Erythroblast (primary cell): ENCODE measurements at places on chromosomes 7 and 10.

GRCh38 chr10:108469940-108470339 lies 1305.4 kb upstream of the SORCS1 start:
- DNase-seq, result no peak

- no peak for DNase-seq
Observed at GRCh38 chr7:39228946-39229345, 251.2 kb downstream of the POU6F2 start.

GRCh38 chr10:71131508-71132088 lies 80.8 kb upstream of the UNC5B start:
- no peak for DNase-seq

- no peak for DNase-seq
Observed at GRCh38 chr10:132403511-132404168, 6.6 kb downstream of the PWWP2B start.

DNA sequence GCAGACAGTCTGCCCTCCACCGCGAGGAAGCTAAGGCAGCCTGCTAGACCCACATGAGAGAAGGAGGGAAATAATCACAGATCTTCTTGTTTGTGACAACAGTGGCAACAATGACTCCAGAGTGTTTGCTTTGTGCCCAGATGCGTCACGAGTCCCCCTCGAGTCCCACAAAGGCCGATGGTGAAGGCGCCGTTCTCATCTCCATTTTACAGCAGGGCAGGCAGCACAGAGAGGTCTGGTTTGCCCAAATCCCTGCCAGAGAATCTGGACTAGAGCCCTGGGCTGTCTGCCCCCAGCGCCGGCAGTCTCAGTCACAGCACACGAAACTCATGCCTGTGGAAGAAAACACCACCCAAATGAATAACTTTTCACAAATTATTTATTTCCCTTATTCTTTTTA lies 38.1 kb downstream of the KIAA1549 start:
- DNase-seq, result no peak

DNA sequence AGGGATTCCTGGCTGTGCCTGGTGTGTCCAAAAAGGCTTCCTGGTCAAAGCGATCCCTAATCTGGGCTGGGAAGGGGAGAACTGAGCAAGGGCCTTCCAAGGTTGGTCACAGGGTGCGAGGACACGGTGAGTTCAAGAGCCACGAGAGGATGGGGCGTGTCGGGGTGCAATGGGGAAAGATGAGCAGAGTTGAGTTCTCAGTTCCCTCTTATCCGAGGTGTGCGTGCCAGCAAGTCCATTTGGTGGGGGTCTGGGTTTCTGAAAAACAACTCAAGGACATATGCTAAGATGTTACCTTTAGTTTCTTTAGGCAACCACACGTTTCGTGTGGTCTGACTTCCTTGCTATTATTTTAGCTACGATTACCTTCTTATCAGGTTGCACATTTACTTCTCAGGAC lies 1.3 kb downstream of the ZNF775 start:
- no peak for DNase-seq

GRCh38 chr7:81430761-81431160 lies 339.1 kb downstream of the HGF start:
- DNase-seq, result no peak

- DNase-seq, result no peak
Observed at GRCh38 chr10:44935966-44936295, 23.7 kb upstream of the RASSF4 start.

GRCh38 chr7:151091431-151091830 lies 5.2 kb downstream of the AGAP3 start:
- DNase-seq, result peak; percentile 26

- DNase-seq, result no peak
Observed at GRCh38 chr7:48511080-48511479, 339.8 kb downstream of the ABCA13 start.

GRCh38 chr7:121531175-121532070 lies 135.3 kb upstream of the FAM3C start:
- DNase-seq, result no peak

DNA sequence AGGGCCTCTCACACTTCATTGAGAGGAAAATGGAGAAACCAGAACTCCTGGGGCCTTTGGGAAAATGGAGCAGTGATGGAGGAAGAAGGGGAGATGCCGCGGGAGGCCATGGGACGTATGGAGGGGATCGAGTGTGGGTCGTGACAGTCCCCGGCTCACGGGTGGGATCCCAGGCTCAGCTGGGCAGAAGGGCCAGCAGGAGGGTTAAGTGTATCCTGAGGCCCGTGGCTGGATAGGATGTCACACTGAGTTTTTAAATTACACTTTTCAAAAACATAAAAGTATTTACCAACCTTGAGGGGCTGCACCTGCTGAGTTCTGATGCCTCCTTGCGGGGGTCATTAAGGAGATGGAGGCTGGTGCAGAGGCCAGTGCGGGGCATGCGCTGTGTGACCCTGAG lies 28.0 kb upstream of the PSMG3 start:
- no peak for DNase-seq

GRCh38 chr7:5418285-5418582 lies 5.4 kb downstream of the TNRC18 start:
- DNase-seq, result no peak

DNA sequence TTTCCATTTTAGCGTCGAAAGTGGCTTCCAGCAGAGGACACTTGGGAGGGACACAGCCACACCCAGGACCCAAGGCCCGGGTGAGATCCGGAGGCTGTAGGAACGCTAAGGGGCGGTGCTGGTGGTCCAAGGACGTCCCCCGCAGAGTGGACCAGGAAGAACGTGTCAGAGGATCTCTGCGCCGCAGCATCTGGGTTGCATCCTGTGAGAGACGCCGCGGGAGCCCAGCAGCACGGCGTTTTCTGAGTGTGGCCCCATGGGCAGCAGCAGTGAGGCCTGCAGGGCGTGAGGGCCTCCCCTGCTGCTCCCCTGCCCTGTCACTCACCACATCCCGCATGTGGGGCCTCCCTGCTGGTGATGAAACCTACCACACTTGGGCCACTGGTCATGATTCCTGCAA lies 40.5 kb upstream of the BNIP3 start:
- DNase-seq, result no peak

- DNase-seq, result no peak
Observed at GRCh38 chr7:128911423-128912031, 1.0 kb upstream of the KCP start.

DNA sequence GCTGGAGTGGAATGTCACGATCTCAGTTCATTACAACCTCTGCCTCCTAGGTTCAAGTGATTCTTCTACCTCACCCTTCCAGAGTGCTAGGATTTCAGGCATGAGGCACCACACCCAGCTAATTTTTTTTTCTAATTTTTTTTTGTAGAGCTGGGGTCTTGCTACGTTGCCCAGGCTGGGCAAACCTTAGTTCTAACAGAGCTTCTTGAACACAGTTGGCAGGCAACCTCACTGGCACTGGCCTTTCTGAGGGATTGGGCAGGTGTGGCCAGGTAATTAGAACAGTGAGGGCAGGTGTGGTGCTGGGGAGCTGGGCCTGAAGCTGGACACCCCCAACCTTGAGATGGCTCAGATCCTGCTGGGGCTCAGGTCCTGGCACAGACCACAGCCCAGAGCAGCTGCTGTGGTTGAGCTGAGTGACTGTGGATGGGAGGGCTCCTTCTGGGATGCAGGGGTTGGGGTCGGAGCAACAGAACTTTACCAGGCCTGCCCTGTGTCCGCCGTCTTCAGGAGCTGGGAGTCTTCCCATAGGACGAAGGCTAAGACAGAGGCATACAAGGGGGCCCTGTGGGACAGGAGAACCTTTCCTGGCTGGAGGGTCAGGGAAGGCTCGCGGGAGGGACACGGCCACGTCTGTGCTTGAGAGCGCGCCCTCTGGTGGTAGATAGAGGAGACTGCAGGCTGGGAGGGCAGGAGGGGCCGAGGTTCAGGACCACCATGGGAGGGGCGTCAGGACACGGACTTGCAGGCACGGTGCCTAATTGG lies 48.2 kb downstream of the COL26A1 start:
- peak; percentile 59 for DNase-seq

DNA sequence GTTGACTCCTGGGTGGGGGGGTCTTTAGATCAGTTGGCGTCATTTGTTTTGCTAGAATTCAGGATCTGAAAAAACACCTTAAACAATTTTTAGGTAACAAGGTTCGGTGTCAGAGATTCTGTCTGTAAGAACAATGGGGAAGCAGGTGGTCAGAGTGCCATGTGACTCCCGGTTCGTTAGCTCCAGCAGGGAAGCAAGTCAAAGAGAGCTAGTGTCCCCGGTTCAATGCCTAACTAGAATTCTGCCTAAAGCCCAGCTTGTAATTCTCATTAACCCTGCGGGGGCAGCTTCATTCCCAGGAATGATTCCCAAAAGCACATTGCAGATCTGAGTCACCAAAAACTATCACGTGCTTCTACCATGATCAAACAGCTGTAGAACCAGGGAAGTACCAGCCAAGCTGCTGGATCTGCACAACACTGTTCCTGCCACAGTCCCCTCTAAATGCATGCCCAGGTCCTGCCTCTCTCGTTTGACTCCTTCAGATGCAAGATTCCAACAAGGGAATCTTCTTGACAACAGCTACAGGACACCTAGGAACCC lies 664.3 kb upstream of the CELF2 start:
- no peak for DNase-seq

DNA sequence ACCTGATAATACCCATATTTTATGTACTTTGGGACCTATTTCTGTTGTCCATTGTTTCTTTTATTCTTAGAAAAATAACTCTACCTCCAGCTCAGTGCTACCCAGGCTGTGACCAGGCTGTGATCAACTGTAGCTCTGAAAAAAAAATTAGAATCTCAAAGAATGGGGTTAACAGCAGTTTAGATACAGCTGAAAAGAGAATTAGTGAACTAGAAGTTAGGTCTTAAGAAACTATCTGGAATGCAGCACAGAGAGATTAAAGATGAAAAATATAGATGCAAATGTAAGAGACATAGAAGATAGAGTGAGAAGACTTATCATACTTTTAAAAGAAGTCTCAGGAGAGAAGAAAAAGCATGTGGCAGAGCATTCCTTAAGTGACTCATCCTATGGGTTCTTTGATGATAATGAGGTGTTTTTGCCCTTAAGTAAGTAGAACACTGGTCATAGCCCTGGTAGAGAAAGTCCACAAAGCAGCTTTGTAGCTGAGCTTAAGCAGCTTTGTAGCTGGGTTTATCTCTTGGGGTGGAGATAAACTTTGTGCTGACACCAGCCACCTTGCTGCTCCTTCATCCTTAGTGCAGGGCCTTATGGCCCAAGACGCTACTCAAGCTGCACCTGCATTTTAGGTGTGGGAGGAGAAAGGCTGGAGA lies 27.3 kb upstream of the SFRP5 start:
- no peak for DNase-seq

GRCh38 chr7:18004372-18004771 lies 23.3 kb downstream of the PRPS1L1 start:
- DNase-seq, result no peak

DNA sequence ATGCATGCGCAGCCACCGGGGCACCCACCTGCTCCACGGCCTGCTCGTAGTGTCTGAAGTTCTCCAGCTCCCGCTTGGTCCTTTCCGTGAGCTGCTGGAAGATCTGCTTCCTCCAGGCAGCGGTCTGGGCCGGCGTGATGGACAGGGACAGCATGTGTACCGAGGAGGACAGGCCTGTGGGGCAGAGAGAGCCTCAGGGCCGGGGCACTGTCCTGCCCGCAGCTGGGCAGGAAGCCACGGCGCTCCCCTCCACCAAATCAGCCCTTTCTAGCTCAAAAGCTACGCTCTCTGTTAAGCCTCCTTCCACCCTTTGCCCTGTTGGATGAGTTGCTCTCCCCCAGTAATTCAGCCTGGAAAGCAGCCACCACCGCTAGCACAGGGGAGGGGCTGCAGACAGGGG lies 19.2 kb downstream of the TECPR1 start:
- no peak for DNase-seq

DNA sequence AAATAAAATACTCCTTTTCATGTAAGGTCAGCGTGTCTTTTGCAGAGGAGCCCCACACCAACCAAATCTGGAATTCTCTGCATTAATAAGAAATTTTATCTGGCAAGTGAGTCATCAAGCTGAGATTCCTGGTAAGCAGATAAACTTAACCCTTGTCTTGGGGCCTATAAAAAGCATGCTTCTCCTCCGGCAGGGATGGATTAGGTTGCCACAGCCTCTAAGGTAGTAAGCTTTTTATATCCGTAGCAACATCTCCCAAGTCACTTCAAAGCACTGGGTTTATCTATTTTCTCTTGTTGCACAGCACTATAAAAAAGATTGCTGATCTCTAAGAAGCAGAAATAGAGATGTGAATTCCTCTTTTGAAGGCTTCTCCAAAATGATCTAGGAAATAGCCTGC lies 202.8 kb upstream of the NOBOX start:
- no peak for DNase-seq

DNA sequence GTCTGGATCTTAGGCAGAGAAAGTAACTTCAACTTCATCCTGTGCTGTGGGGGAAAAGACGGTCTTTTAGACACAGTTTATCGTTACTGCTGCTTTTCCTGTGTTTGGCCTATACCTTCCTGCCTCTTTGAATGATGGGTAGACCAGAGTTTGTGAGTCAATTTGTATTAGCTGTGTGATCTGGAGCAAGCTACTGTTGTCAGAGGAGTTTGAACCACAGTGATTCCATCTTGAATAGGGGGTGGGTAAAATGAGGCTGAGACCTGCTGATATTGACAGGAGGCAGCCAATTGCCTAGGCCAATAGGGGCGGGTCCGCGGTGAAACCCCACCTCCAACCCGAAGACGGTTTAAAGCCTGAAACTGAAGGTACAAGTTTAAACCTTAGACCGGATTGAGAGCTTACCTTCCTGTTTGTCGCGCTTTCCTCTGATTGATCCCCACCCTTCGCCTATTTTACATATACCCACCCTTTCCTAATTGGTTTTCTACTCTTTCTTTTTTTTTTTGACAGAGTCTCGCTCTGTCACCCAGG lies 35.8 kb upstream of the EIF4H start:
- DNase-seq, result no peak

GRCh38 chr7:37277513-37277912 lies 171.2 kb downstream of the ELMO1 start:
- no peak for DNase-seq

DNA sequence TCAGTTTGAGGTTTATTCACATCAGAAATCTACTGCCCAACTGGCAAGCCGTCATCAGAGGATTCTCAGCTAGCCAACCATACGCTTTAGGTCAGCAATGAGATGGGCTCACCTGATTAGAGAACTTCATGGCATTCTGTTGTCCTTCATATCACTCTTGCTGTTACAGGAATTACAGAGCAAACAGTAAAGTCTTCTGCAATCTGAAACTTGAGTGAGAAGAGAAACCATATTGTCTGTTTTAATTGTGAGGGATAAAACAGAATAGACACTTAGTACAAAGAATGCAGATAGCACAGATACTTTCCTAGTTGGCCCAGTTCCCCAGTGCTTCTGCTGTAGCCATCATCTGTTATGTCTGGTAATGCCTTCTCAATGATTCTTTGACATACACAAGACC lies 366.6 kb downstream of the EXOC4 start:
- no peak for DNase-seq

- DNase-seq, result no peak
Observed at GRCh38 chr10:9158675-9159074, 1104.2 kb downstream of the GATA3 start.

GRCh38 chr7:85479918-85480643 lies 293.2 kb upstream of the SEMA3D start:
- DNase-seq, result no peak

DNA sequence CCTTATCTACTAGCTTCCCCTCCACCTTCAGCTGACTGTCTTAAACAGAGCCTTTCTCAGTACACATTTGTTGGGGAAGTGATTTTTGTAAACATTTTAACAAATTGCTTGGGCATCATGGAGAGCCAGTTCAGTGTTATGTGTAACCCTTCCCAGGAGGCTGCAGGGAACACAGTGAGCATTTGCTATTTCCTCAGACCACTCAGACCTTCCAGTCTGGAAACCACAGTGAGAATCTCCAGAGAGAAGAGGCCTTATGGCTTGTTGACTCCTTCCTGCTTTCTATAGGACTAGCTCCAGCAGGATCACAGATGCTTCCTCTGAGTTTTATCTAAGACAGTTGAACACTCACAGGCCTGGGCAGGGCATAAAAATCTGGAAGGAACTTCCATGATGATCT lies 409.8 kb upstream of the NPVF start:
- DNase-seq, result no peak
